ENCODE measurements at places on chromosomes 1 and 21.

GRCh38 chr1:14778898-14779865 lies 180.7 kb downstream of the KAZN start:
- no peak for DNase-seq

- DNase-seq = no peak
These were observed 4.3 kb upstream of the PIK3R3 start for GRCh38 chr1:46136711-46137110.

GRCh38 chr1:214281720-214282629 lies 1.0 kb downstream of the SMYD2 start:
- DNase-seq = peak; percentile 47

- DNase-seq = no peak
These were observed 66.9 kb downstream of the PRDM16 start for GRCh38 chr1:3135744-3136455.

GRCh38 chr1:198480876-198481275 lies 59.6 kb downstream of the ATP6V1G3 start:
- DNase-seq = no peak

DNA sequence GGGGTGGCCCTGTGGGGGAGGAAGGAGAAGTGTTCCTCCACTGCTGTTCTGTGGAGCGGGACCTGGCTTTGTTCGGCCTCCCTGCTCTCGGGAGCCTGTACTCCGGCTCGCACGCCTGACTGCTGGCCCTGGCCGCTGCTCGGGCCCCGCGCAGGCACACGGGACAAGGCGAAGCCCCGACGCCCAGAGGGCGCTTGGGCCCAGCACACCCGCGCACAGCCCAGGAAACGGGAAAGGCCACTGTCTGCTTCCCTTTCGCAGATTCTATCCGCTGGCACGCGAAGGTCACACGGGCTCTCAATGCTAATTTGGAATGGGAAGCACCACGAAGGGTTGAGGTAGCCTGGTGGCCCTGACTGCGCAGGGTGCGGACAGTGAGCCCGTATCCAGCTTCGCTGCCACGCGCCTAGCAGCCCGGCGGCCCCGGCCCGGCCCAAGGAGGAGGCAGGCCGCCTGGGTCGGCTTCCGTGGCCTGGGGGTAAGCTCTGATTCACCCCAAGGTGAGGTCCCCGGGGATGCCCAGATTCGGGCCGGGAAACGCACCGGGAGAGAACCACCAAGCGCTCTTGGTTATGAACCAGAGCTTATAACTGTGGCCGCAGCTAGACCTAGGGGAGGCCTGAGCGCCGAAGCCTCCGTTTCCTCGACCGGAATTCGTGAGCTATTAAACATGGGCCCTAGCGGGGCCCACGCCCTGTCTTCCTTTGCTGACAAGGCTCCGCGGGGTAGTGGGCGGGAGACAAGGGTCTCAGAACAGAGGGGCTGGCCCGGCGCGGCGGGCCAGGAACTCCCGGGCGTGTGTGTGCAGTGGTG lies 19.7 kb upstream of the TBX15 start:
- DNase-seq = no peak

DNA sequence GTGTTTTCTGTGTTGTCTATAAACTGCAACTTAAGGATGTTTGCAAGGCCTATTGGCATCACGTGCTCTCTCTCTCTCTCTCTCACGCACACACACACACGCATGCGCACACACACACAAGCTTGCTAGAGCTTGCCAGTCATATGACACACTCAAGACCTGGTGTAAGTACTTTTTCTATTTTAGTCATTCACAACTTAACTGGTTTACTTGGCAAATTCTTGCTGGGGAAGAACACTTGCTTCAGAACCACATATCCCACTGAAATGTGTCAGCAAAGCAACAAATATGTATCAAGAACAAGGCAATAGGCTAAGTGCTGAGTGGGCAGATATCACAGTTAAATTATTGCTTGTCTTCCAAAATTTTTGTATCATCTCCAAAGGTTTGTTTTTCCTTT lies 107.8 kb downstream of the DISC1 start:
- DNase-seq = peak; percentile 28

- DNase-seq = no peak
These were observed 35.0 kb downstream of the ARHGEF10L start for GRCh38 chr1:17574516-17574915.

- no peak for DNase-seq
These were observed 2.9 kb downstream of the COPA start for GRCh38 chr1:160340146-160340545.

GRCh38 chr21:41764558-41765419 lies 2.1 kb downstream of the RIPK4 start:
- no peak for DNase-seq

- DNase-seq = no peak
These were observed 97.3 kb downstream of the PSMG1 start for GRCh38 chr21:39085843-39086405.

- no peak for DNase-seq
These were observed 112.4 kb upstream of the ZNF648 start for GRCh38 chr1:182173808-182174512.

- DNase-seq = peak; percentile 84
These were observed 294.2 kb downstream of the KIF26B start for GRCh38 chr1:245448975-245449431.

GRCh38 chr1:144551543-144552424 lies 40.9 kb upstream of the PPIAL4F start:
- peak; percentile 88 for DNase-seq

GRCh38 chr1:228830185-228830953 lies 95.1 kb downstream of the RHOU start:
- no peak for DNase-seq

DNA sequence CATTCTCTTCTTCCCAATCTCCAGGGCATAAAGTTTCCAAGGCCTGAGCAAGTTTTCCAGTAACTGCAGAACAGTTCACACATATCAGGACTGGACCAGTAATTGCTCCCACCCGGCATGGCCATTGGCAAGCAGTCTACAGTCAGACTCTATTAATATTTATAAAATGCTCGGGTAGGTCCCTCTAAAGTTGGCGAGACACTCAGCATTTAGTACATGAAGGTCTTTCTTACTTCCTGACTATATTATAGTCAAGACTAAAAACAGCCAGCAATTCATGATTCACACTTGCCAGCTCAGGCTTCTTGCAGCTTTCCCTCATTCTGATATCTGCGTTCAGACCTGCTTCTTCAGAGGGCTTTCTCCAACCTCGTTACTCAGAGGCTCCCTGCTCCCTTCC lies 25.4 kb downstream of the GADD45A start:
- DNase-seq = peak; percentile 79

GRCh38 chr1:180003026-180003695 lies 48.6 kb downstream of the CEP350 start:
- no peak for DNase-seq

GRCh38 chr1:206706298-206706791 lies 21.6 kb downstream of the MAPKAPK2 start:
- DNase-seq = peak; percentile 75

GRCh38 chr1:201511941-201512539 lies 5.1 kb upstream of the CSRP1 start:
- no peak for DNase-seq

DNA sequence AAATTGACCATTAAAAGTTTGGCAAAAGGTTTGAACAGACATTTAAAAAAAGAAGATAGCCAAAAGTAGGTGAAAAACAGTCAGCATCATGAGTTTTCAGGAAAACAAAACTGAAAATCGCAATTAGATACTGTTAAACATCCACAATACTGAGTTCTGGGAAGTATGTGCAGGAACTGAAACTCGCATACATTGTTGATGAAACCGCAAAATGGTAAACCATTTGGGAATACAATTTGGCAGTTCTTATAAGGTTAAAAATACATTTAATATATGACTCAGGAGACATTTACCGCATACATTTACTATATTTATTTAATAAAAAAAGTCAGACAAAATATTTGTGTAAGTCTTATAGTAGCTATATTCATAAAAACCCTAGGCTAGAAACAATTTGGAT lies 393.2 kb downstream of the COL11A1 start:
- DNase-seq = no peak

GRCh38 chr1:109314795-109315194 lies 8.0 kb upstream of the MYBPHL start:
- peak; percentile 39 for DNase-seq

DNA sequence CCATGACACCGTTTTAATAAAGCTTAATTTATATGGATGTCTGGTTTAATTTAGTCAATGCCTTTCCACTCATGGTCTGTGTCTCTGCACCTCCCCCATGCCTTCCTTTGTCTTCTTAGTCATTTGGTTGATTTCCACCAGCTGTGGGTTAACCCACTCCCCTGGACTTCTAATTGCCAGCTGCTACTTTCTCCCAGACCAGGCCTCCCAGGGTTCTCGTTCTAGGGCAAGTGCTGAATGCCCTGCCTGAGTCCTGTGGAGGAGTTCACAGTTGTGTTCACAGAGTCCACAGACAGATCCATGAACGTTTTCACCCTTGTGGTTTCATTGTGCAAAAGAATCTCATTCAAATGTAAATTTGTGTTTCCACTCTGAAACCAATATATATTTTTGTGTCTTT lies 243.4 kb downstream of the NUF2 start:
- no peak for DNase-seq

GRCh38 chr21:38349111-38349746 lies 92.4 kb downstream of the KCNJ15 start:
- DNase-seq = no peak

GRCh38 chr1:23288201-23288600 lies 55.9 kb downstream of the HNRNPR start:
- DNase-seq = no peak

All from amniotic epithelial cell (primary cell).